Activated CD4-positive, alpha-beta T cell treated with anti-CD3 and anti-CD28 coated beads, Interleukin-2, Interleukin-6, amounts not matched to agents 100 ng/mL and 50 ng/mL, durations not matched to agents 16 hours and 8 hours (primary cell): ENCODE measurements at places on chromosomes 13 and 19.
A peak's percentile ranks its signal among the peaks of the same experiment; 100 is the strongest.

DNA sequence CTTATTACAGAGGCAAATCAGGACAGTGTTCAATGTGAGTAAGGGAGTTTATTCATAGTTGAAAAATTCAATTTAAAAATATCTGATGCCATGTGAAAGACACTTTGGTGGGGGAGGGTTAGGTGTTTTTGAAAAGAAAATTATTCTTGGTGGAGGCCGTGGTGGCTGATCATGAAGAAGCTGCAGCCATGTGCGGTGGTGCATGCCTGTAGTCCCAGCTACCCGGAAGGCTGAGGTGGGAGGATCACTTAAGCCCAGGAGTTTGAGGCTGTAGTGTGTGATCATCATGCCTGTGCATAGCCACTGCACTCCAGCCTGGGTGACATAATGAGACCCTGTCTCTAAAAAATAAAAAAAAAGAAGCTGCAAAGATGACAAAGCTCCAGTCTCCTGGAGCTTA lies 28.6 kb downstream of the WDFY2 start:
- no peak for DNase-seq

DNA sequence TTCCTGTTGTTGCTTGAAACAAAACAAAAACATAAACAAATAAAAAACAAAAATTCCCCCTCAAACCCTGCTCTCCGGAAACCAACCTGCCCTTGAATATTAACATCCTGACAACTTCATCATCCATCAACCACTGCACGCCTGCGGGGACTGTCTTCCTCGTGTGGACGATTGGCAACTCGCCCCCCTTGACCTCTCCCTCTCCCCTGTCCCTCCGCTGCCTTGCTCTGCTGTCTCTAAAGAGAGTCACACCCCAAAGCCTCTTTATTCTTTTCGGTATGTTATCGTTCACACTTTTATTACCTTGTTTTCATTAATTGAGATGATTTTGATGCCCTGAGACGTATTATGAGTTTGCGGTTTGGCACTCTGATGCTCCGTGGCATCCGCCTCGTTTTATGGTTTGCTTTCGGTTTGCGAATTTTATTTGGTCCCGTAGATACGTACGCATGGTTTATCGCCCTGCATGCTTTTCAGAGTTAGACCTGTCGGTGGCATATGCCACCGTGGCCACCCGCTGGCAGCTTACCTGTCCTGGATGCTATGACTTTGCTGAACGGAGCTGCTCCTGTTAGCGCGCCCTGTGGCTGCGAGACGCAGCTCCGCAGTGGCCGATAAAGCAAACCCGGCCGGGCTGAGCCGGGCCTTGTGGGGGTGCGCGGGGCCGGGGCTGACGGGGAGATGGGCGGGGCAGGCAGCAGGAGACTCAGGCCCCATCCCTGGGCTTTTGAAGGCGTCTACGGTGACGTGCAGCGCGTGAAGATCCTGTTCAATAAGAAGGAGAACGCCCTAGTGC lies 10.6 kb downstream of the PTBP1 start:
- no peak for DNase-seq

DNA sequence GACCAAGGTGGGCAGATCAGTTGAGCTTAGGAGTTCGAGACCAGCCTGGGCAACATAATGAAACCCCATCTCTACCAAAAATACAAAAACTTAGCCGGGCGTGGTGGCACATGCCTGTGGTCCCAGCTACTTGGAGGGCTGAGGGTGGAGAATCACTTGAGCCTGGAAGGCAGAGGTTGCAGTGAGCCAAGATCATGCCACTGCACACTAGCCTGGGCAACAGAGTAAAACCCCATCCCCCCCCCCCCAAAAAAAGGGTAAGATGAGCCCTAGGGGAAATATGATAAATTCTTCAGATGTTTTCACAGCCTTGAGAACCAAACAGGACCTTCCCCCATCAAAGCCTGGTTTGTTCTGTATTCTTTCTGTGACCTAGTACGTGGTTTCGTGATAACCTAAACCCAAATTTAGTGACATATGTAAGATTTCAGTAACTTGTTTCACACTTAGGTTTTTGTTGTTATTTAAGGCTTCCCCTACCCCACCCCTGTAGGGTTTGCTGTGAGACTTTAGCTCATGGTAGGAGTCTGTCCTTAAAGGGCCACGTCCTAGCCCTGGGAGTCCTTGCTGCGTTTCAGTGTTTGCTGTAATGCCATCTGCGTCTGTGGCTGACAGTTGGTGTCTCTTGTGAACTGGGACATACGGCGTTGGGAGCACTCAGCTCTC lies 49.6 kb downstream of the MYO9B start:
- peak; percentile 68 for DNase-seq

DNA sequence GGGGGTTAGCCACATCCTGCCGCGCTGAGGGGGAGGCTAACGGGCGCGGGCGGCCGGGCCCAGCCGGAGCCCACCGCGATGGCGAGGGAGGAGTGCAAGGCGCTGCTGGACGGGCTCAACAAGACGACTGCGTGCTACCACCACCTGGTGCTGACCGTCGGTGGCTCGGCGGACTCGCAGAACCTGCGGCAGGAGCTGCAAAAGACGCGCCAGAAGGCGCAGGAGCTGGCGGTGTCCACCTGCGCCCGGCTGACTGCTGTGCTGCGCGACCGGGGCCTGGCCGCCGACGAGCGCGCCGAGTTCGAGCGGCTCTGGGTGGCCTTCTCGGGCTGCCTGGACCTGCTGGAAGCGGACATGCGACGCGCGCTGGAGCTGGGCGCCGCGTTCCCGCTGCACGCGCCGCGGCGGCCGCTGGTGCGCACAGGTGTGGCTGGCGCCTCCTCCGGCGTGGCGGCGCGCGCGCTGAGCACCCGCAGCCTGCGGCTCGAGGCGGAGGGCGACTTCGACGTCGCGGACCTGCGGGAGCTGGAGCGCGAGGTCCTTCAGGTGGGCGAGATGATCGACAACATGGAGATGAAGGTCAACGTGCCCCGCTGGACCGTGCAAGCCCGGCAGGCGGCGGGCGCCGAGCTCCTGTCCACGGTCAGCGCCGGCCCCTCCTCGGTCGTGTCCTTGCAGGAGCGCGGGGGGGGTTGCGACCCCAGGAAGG lies 692 bp downstream of the RGS9BP start:
- peak; percentile 15 for DNase-seq

DNA sequence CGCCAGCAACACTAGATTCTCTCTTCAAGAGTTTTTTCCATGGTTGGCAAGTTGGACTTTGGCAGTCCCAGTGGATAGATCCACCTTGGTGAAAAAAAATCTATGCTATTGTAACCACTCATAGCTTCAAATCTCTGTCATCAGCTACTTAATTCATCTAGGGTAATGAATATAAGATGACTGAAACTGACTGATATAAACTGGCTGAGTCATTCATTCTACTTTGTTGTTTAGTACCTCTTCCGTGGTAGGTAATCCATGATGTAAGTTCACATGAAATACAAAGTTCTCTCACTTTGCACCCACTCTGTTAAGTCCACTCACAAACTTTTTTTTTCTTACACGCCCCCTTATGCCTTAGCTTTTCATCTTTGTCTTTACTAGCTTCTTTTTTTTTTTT lies 1381.5 kb downstream of the SLITRK5 start:
- DNase-seq: no peak

- DNase-seq: no peak
Observed at GRCh38 chr13:108496362-108497210, 132.8 kb upstream of the MYO16 start.

- peak; percentile 21 for DNase-seq
Observed at GRCh38 chr13:23678795-23679194, 108.6 kb downstream of the TNFRSF19 start.

DNA sequence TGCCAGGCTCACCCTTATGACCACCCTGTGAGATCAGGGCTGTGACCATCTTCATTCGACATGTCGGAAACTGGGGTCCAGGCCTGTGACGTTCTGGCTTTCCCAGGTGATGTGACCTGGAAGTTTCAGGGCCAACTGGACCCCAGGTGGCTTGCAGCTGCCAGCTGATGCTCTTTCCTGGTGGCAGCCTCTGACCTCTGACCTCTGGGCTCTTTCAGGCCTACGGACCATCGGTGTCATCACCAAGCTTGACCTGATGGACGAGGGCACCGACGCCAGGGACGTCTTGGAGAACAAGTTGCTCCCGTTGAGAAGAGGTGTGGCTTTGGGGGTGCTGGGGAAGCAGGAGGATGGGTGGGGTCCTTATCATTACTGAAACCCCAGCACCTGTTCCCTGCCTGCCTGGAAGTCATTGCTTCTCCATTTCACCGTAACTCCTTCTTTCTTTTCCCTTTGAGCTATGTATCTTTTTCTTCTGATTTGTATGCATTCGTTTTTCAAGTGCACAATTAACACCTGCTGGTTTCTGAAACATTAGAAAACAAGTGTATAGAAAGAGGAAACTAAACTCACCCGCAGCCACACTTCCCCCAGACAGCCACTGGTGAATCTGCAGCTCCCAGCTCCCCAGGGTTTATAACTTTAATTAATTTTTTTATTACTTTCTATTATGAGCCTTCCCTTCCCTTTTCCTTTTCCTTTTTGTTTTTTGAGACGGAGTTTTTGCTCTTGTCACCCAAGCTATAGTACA lies 58.9 kb downstream of the TMED1 start:
- no peak for DNase-seq

GRCh38 chr13:36360903-36361302 lies 14.7 kb upstream of the SPART start:
- DNase-seq: no peak

- no peak for DNase-seq
Observed at GRCh38 chr19:16671652-16672274, 10.8 kb downstream of the TMEM38A start.

- no peak for DNase-seq
Observed at GRCh38 chr13:30735872-30736175, 481 bp downstream of the ALOX5AP start.

GRCh38 chr13:39835253-39835652 lies 179.8 kb downstream of the COG6 start:
- DNase-seq: no peak

DNA sequence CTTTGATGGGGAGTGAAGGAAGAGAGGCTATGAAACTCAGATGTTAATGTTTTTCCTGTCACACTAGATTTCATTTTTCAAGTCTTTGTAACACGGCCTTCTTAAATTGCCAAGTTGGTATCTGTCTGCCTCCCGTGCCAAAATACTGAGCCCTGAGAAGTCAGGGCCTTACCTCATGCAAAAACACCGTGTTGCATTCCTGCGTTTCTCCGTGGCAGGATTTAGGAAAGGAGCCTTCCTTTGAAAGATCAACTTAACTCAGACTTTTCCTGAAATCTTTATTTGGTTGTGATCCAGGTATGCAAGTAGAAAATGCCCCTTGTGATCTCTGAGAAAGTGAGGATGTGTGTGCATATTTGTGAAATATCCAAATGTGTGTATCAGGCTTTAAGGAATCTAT lies 1291.0 kb upstream of the SLC10A2 start:
- DNase-seq: no peak

GRCh38 chr13:24195626-24196025 lies 35.1 kb downstream of the SPATA13 start:
- no peak for DNase-seq

DNA sequence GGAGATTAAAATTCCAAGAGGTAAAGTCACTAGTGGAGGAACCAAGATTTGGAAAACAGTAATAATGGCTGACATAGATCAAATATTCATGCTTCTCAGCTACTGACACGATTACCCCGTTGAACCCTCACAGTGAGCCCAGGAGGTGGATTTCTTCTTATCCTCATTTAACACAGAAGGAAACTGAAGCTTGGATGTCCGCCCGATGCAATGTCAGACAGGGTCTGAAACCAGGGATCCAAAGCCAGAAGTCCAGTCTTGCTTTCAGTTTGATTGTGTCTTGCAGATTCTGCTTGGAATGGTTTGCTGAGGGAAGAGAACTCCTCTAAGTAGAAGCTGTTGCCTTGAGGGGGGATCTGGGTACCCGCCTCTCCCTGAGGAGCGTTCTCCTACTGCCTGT lies 404.7 kb downstream of the KCNRG start:
- no peak for DNase-seq

GRCh38 chr13:111573801-111574200 lies 253.4 kb downstream of the TEX29 start:
- no peak for DNase-seq
